Heart right ventricle (tissue), 16 donors: ENCODE measurements at places on chromosomes 2 and 18. TPM values are rescaled to one million over a fixed set of nuclear protein-coding genes. Genes with fewer than 3 reads are reported as not detected.

DNA sequence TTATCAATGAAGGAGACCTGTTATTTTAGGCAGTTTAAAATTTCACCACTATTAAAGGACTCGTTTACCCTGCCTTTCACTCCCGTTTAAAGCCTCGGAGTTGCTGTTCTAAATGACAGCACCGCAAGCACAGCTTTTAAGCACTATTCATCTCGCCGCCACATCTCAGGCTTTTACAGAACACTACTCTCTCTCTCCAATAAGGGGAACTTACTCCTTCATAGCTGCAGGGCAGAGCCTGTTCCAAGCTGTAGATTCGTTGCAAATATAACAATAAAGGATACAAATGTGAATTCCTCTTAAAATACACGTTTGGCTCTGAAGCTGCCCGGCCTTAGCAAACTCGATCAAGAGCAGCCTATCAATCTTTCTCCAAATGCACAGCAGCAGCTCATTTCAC lies 271.8 kb downstream of the ZNF521 start:
- no peak for DNase-seq

DNA sequence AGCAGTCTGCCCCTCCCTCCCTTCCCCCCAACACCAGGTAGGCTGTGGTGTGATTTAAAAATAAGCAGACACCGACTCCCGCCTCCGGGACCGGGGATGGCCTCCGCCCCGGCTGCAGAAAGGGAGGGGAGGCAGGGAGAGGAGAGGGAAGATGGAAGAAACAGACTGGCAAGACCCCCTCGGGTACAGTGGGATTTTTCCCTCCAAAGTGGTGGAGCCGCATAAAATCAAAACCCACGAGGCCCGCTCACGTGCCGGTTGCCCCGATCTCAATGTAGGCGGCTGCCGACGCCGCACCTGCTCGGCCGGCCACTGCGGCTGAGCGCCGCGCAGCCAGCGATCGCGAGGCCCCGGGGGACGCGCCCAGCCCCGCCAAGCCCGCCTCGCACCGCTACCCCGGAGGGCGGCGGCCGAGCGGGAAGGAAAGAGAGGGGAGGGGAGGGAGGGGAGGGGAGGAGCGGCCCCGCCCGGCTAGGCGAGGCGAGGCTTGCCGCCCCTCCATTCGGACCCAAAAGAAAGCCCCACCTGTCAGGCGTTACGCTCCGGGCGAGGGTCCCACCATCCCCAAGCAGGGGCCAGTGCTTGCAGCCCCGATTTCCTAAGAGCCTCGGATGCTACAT lies 811 bp downstream of the ADD2 start:
- no peak for DNase-seq

- DNase-seq = no peak
These were observed 1.6 kb downstream of the SCTR start for GRCh38 chr2:119522671-119523070.

DNA sequence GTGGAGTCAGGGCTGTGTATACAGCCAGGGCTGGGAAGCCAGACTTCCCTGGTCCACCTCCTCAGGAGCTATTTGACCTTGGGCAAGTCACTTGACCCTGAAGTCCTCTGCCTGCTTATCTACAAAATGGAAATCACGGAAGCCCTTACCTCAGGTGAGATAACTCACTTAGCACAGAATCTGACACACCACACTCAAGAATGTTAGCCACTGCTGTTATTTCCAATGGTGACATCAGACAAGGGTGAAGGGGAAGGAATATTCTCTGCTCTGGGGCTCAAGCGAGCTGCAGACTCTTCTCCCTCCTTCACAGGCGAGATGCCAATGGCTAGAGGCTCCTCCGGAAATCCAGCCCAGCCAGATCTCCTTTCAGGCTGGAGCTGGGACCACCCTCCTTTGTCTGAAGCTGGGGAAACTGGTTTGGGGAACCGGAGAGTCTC lies 189.6 kb downstream of the HAUS1 start:
- DNase-seq = no peak

GRCh38 chr2:236584521-236585384 lies 15.1 kb downstream of the ACKR3 start:
- no peak for DNase-seq

DNA sequence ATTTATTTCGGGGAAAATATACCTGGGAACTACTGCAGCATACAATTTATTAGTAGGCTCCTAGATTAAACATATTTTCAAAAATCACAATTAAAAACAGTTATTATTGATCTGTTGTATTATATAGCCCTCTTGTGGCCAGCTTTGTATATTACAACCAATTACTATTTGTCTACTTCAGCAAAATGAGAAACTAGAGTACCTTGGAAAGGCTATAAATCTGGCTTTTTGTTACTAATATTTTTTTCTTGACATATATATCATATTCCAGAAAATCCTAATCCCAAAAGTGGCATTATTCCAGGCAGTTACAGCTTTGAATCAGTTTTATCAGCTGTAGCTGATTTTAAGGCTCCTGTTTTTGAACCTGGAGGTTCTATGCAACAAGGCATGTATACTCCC lies 101.2 kb downstream of the UBR3 start:
- DNase-seq = peak; percentile 8

DNA sequence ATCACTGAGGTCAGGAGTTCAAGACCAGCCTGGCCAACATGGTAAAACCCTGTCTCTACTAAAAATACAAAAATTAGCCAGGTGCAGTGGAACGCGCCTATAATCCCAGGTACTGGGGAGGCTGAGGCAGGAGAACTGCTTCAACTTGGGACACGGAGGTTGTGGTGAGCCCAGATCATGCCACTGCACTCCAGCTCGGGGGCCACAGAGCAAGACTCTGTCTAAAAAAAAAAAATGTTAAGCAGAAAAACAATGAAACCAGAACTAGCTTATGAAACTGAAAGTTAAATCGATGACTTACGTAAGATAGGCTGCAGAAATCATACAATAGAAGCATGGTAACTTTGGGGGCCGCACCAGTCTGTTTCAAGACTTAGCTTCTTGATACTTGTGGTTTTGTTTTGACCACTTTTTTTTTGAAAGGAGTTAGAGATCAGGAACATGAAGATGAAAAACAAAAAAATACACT lies 6.2 kb upstream of the GPR155 start:
- DNase-seq = no peak

DNA sequence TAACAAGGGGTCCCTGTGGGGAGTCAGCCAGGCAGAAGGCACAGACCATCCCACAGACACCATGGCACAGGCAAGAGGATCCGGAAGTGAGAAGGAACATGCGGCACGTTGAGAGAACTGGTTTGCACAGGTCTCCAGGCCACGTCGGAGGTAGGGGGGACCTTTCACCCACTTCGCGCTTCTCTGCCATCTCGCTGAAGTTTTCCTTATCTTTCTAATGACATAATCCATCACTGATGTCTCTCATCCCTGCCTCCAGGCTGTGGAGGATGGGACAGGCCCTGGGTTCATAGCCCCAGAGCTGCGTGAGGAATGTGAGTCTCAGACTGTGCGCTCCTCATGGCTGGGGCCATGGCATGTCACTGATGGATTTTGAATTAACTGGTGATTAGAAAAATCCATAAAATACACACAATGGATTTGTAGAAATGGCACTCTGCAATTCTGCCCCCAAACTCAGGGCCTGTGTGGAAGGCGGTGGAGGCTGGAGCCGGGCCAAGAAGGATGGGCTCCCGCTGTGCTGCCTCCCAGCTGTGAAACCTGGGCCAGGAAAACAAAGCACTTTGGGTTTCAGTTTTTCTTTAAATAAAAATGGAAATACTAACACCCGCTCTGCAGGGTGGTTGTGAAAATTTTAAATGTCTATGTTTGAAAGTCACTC lies 113.3 kb upstream of the ALKAL2 start:
- no peak for DNase-seq

GRCh38 chr18:34098109-34098508 lies 126.6 kb downstream of the NOL4 start:
- DNase-seq = no peak

DNA sequence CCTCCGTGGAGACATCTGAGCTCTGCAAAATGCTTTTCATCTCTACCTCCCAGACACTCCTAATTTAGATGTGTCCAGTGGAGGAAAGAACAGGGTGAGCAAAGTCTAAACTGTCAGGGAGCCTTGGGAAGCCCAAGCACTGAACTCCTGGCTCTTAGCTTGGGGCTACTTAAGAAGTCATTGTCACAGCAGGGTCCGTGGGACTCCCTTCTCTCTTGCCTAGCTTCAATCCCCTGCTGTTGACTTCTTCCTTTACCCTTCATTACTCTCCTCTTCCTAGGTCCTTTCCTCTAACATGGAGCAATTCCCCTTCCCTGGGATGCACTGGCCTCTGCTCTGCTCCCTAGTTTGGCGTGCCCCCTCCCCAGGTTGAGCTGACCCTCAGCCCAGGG lies 3.4 kb downstream of the OSR1 start:
- DNase-seq = no peak

DNA sequence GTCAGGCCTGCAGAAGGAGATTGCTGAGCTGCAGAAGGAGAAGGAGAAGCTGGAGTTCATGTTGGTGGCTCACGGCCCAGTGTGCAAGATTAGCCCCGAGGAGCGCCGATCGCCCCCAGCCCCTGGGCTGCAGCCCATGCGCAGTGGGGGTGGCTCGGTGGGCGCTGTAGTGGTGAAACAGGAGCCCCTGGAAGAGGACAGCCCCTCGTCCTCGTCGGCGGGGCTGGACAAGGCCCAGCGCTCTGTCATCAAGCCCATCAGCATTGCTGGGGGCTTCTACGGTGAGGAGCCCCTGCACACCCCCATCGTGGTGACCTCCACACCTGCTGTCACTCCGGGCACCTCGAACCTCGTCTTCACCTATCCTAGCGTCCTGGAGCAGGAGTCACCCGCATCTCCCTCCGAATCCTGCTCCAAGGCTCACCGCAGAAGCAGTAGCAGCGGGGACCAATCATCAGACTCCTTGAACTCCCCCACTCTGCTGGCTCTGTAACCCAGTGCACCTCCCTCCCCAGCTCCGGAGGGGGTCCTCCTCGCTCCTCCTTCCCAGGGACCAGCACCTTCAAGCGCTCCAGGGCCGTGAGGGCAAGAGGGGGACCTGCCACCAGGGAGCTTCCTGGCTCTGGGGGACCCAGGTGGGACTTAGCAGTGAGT lies 19.4 kb downstream of the FOSL2 start:
- no peak for DNase-seq

DNA sequence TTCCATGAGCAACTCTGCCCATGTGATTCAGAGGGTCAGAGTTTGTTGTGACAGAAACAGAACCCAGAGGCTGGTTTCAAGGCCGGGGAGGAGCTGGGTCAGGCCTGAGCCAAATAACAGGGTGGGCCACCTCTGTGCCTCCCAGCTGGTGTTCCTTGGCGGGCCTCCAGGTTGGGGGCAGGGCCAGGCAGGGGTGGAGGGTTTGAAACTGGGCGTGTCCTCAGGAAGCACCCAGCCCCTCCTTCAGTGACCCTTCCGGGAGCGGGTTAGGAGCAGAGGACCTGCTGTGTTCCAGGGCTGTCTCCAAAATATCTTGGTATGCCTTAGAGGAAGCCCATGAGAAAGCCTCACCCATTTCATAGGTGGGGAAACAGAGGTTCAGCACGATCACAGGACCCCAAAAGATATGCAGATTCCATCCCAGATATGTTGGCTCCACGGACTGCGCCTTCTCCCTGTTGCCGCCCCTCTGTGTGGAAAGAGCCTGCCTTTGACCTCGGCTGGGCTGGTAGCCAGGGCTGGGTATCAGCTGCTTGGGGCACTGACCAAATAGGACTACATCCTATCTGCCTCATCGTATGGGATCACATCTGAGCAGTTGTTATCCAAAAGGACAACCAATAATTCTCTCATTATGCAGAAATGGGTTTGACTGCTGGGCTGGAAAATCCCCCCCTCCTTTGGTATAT lies 74.8 kb upstream of the GLI2 start:
- no peak for DNase-seq

GRCh38 chr2:4873364-4873763 lies 818.8 kb upstream of the SOX11 start:
- DNase-seq = no peak

DNA sequence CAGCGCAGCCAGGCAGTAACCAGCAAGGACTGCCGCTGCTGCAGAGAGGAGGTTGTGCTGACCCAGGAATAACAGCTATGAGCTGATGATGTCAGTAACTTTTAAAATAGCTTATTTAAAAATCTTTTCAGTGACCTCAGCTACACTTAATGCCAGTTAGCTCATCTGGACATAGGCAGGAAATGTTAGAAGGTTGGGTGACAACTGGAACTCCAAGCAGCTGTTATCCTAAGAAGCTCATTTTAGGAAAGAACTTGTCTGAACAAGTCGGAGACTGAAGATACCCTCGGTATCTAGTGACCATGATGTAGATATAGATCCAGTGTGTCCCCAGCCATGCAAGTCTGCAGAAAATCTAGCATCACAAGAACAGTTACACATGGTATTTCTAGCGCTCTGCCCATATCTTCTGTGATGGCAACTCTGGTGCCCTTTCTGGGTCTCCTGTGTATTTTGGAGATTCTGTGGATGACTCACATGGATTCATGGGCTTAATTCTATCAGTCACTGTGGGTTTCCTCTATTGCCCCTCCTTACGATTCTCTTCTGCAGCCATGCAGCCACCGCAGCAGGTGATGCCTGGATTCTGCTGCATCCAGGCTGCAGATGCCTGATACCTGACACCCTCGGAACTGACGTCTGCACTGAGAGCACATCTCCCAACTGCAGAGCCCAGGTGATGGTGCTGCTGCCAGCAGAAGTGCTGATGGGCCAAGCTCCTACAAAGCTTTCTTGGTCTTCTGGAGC lies 19.8 kb upstream of the PLEK start:
- DNase-seq = no peak

DNA sequence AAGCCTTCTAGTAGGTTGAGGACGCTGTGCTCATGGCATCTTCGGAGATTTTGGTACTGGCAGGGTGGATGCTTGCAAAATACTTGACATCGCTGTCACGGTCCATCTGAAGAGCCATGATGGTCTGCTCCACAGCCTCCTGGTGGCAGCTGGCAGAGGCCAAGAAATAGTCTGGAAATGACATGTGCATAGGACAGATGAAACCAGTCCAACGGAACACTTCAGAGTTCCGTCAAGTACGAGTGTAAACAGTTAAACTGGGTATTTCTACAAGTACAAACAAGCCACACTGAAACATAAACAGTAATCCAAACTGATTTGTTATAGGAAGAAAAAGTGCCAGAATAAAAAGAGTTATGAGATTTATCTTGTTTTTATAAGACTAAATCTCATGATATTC lies 66.6 kb downstream of the PPP4R1 start:
- DNase-seq = no peak

Gene CYP27A1
- total RNA-seq = 6.9 TPM

Gene MYO3B
- not detected for total RNA-seq

Gene ANKRD30B
- not detected for total RNA-seq

Gene MROH2A
- not detected for total RNA-seq

Gene IL36RN
- total RNA-seq = not detected

Gene TUBA4A
- total RNA-seq = 89.5 TPM

Gene GNLY
- 1.1 TPM for total RNA-seq

Gene TNFAIP6
- total RNA-seq = 6.6 TPM

Gene TPGS2
- total RNA-seq = 26.1 TPM

Gene POTEI
- total RNA-seq = not detected
